ENCODE measurements at places on chromosomes 5 and 9.

DNA sequence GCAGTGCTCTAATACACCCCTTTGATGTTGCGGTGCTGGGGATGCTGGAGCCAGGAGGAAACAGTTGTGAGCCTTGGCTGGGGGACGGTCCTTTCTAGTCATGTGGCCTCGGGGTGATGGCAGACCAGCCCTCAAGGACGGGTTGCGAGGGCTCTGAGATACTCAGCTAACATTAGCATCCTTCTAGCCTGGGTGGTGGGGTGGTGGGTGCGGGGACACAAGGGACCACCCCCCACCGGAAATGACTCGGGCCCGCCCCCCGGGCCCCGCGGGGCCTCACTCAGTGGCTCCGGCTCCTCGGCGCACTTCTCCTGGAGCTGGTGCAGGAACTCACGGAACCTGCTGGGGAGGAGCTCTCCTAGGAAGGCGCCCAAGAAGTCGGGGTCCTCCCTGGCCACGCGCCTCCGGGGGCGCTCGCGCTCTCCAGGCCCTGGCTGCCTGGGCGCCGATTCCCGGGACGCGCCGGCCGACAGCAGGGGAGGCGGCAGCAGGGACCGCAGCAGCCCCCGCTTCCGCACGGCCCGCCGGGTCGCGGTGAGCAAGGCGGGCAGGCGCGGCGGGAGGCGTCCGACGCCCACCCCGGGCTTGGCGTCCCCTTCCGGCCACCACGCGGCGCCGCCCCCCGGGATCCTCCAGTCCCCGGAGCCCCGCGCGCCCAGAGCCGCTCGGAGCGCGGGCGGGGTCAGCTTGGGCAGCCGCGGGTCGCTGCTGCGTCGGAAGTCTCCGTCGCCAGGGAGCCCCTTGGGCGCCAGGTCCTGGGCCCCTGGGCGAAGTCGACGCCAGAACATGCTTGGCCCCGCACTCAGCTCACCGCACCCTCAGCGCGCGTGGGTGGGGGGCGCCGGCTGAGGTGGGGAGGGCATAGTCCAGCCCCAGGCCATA is 873 bp downstream of the C9orf50 start:
- DNase-seq, result no peak

- no peak for DNase-seq
Observed at GRCh38 chr9:97447001-97447400, 35.1 kb downstream of the TDRD7 start.

DNA sequence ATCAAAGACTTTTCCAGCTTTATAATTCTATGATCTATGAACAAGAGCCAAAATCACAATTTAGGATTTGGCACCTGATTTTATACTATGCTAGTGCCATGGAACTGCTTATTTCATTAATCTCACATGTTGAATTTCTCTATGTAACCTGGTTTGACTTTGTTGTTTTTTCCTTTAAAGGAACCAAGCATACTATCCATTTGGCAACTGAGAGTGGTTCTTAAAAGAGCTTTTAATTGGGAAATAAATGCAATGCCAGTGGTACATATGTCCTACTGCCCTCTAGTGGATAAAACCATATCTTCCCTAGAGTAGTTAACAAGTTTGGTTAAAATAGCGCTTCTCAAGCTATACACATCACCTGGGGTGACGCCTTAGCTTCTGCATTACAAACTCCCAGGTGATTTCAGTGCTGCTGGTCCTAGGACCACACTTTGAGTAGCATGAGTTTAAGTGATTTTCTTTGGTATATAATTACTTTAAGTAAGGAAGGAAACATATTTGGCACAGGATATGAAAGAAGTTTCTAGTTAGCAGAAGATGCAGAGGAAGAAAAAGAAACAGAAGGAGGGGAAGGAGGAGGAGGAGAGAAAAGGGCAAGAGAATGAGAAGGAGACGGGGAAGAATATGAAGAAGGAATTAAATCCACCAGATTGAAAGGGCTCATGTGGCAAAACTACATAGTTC is 56.8 kb downstream of the FGF10 start:
- DNase-seq, result no peak

- no peak for DNase-seq
Observed at GRCh38 chr9:96051423-96051822, 175.9 kb downstream of the ERCC6L2 start.

GRCh38 chr5:57244331-57244730 is 70.5 kb downstream of the GPBP1 start:
- no peak for DNase-seq

DNA sequence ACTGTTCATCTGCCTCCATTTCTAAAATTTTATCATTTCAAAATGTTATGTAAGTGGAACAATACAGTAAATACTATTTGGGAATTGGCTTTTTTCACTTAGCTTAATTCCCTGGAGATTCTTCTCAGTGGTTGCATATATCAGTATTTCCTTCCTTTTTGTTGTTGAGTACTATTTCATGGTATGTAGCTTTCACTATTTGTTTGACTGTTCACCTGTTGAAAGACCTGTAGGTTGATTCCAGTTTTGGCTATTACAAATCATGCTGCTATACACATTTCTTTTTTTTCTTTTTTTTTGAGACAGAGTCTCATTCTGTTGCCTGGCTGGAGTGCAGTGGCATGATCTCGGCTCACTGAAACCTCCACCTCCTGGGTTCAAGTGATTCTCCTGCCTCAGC is 33.0 kb upstream of the PWWP2A start:
- DNase-seq, result no peak

- no peak for DNase-seq
Observed at GRCh38 chr5:50562694-50563093, 103.7 kb upstream of the PARP8 start.

GRCh38 chr5:32089146-32090000 is 84.7 kb downstream of the GOLPH3 start:
- DNase-seq, result no peak

DNA sequence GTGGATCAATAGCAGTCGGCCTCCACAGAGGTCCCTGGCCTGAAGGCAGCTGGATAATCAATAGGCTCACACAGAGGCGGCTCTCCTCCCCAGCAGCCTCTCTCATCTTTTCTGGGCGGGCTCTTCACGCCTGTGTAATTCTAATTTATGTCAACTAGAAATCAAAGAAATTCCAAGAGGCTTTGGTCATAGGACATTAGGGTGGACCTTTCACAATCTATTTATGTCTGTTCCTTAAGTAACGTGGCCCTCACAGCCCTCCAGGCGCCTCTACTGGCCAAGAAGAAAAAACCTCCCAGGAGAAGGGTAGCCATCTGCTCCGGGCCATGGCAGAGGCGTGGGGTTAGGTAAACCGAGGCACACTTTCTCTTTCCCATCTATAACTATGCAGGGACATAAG is 205.1 kb upstream of the EFNA5 start:
- DNase-seq, result no peak

GRCh38 chr9:129141066-129142041 is 30.1 kb downstream of the PTPA start:
- no peak for DNase-seq

- no peak for DNase-seq
Observed at GRCh38 chr5:107538805-107539445, 131.8 kb downstream of the EFNA5 start.

- no peak for DNase-seq
Observed at GRCh38 chr9:21016701-21017491, 14.5 kb downstream of the HACD4 start.
